ENCODE measurements at places on chromosomes 4 and X.

- DNase-seq, result no peak
Observed at GRCh38 chr4:168487282-168488035, 7.2 kb upstream of the DDX60L start.

DNA sequence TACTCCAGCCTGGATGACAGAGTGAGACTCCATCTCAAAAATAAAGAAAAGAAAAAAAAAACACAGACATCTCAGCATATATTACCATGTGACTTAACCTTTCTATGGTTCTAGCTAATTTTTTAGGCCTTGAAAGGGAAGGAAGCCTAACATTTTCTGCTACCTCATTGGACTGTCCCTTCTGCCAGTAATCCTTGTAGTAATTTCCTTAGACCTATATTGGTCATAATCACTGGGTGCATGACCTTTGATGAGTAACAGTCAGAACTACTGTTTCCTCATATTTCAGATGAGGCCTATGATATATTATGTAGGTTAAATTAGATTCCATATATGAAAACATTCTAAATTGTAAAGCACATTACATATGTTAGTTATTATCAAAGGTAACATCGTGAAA, 9.6 kb downstream of the XIAP start:
- no peak for DNase-seq

DNA sequence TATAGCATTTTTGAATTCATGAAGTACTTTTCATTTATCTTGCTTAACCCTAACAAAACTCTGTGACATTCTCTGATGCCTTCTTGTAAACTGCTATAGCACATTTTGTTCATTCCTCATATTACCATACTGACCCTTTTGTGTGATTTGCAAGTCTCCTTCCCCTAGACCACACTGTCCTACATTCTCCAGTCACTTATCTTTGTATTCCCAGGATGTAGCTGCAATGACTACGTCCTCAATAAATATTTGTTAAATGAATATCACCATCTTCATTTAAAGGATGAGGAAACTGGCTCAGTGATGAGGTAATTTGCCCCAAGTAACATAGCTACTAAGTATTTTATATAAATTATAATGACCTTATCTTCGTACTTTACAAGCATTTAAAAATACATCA, 11.9 kb downstream of the HUWE1 start:
- no peak for DNase-seq

GRCh38 chrX:108426262-108426661, 12.0 kb downstream of the COL4A6 start:
- DNase-seq, result no peak

- no peak for DNase-seq
Observed at GRCh38 chrX:33726281-33727160, 405.6 kb downstream of the FAM47A start.

DNA sequence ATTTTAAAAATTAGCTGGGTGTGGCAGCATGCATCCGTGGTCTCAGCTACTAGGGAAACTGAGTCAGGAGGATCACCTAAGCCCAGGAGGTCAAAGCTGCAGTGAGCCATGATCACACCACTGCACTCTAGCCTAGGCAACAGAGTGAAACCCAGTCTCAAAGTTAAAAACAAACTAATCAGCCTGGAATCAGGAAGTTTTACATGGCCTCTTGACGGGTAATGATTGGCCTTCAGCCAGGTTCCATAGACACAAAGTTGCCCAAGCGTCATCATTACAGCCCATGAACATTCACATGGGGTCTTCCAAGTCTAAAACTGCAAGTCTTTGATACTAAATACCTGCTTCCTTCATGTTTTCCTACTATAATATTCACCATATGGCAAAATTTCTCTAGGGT, 10.0 kb upstream of the RGN start:
- DNase-seq, result no peak

DNA sequence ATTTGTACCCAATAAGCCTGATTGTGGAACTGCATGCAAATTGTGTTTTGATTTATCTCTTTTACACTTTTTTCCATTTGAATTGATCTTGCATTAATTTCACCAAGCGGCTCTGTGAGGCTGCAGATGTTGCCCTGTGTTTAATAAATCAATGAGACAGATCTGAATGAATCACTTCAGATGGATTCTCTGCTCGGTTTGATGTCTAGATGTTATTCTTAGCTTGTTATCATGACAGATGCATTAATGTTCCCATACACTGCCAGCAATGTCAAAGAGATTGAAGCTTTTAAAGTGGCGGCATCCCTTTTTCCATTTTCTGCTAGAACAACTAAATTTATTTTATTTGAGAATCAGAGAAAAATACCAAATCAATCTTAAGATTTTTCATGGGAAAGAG, 6.3 kb downstream of the DACH2 start:
- no peak for DNase-seq
